Cardiac muscle cell (in vitro differentiated cells and primary cell): ENCODE measurements at places on chromosomes 6 and 20.

GRCh38 chr6:34317172-34317477 lies 68.3 kb upstream of the SMIM29 start:
- no peak for DNase-seq

DNA sequence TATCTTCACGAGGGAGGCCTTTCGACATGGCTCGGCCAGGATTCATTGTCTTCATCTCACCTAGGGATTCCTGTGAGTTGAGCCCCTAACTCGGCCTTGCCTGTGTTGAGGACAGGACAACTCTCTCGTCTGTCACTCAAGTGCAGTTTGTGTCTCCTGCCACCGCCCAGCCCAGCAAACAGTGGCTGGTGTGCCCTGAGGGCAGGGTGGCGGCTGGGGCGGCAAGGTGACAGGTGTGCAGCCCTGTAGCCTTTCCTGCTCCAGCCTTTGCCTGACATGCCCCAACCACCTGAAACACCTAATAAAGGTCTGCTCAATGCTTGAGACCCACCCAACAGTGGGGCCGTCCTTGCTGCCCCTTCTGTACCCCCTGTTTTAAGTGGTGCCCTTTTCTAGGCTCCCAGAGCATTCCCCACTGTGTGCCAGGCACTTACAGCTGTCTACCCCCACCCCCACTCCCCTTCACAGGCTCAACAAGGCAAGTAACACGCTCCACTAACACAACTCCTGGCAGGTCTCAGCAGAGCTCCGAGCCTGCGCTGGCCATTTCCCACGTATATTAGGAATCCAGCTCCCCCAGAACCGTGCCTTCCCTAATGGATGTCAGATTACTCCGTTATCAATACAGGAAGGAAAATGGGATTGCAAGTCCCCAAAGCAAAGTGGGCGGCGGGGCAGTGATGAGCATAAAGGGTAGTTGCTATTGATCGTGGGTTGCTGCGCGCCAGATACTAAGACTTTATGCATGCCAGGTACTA lies 17.7 kb downstream of the GFRA4 start:
- no peak for DNase-seq

DNA sequence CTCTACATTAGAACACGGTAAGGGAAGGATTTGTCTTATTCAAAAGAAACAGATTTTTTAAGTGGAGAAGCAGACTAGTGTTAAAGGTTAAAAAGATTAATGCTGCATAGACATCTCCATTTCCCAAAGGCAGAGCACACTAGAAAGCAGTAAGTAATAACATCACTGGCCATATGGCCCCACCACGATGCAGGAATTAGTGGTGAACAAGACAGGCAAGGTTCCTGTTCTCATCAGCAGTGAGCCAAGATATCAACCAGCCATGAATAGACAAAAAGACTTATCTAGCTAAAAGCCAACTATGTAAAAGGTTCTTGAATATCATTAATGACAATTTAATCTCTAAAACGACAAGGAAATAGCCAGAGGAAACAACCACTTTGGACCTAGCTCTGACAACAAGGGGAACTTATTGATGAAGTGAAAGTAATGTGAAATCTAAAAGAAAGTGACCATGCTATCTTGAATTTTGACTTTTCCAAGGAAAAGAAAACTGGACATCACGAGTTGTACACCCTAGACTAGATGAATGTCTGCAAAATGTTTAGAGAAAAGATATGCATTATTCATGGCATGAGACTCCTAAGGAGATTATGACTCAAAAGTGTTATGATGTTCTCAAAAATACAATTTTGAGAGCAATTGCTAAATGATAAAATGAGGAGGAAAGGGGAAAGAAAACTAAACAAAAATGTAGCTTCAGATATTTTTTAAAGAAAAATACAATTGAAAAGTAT lies 157.9 kb upstream of the STXBP5 start:
- peak; percentile 28 for DNase-seq

DNA sequence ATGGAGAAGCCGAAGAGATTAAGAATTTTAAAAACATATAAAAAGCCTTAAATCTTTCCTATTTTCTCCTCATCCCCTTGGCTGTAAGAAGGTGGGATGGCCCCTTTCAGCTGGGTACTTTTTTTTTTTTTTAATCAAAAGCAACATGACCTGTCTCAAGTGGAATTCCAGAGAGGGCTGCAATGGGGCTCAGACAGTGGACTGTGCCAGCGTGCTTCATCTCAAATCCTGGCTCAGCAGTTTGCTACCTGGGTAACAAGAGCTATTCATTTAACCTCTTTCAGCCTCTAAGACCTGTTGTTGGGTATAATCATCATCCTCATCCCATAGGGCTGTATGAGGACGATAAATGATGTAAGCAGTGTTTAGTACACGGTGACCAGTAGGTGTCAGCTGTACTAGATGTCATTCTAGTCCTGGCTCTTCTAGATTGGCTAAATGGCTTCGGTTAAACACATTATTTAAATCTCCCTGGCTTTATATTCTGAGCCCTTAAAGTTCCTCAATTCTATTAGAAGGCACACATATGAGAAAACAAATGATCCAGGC lies 6.9 kb upstream of the PPP1R3G start:
- DNase-seq = no peak

- DNase-seq = peak; percentile 35
These were observed 93.2 kb downstream of the DLGAP4 start for GRCh38 chr20:36399147-36399968.

- no peak for DNase-seq
These were observed 52.1 kb upstream of the PLCB1 start for GRCh38 chr20:8079976-8080375.

GRCh38 chr20:39044501-39044900 lies 82.4 kb downstream of the DHX35 start:
- DNase-seq = no peak

GRCh38 chr20:53565254-53565653 lies 28.4 kb downstream of the ZNF217 start:
- DNase-seq = no peak

GRCh38 chr6:87968435-87969278 lies 79.0 kb upstream of the SPACA1 start:
- DNase-seq = peak; percentile 56

- no peak for DNase-seq
These were observed 78.6 kb upstream of the SLC22A16 start for GRCh38 chr6:110554966-110555460.

- no peak for DNase-seq
These were observed 55.8 kb downstream of the KIF6 start for GRCh38 chr6:39669207-39669972.

DNA sequence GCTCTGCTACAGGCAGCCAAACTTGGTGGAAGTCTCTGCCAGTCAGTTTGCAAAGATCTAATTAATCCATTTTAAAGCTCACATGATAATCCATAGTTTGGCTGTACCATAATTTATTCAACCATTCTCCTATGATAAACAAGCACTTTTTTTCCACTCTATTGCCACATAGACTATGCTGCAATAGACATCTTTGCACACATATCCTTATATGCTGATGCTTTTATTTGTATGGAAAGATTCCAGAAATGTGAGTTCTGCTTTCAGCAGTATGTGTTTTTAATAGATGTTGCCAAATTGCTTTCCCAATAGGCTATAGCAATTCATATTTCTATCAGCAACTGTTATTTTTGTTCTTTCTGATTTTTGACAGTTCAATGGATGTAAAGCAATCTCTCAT lies 628.0 kb downstream of the KIF16B start:
- DNase-seq = no peak

DNA sequence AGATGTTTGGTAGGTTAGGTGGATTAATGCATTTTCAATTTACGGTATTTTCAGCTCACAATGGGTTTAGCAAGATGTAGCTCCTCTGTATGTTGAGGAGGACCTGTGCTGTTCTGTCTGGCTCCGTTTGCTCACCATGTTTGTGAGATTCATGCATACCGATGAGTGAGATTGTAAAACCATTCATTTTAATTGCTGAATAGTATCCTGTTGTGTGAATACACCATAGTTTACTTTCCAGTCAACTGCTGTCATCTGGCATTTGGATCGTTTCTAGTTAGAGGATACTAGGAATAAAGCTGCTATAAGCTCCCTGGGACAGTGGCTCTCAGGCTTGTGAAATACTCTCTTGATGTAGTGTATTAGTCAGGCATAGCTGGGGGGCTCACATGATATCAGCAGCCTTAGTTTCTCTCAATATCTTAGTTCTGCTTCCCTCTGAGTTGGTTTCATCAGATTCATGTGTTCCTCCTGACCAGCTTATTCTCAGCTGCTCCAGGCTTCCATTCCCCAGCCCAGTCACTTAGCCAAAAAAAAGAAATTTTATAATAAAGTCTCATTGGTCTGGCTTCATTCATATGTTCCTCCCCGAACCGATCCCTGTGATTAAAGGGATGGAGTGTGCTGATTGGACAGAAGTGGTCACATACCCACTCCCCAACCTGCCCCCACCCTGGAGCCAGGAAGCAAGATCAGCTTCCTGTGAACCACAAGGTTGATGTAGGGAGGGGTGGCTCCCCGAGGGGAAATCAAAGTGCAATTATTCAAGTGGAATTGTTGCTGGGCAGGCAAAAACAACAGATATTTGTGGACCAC lies 10.9 kb upstream of the B4GALT5 start:
- no peak for DNase-seq

DNA sequence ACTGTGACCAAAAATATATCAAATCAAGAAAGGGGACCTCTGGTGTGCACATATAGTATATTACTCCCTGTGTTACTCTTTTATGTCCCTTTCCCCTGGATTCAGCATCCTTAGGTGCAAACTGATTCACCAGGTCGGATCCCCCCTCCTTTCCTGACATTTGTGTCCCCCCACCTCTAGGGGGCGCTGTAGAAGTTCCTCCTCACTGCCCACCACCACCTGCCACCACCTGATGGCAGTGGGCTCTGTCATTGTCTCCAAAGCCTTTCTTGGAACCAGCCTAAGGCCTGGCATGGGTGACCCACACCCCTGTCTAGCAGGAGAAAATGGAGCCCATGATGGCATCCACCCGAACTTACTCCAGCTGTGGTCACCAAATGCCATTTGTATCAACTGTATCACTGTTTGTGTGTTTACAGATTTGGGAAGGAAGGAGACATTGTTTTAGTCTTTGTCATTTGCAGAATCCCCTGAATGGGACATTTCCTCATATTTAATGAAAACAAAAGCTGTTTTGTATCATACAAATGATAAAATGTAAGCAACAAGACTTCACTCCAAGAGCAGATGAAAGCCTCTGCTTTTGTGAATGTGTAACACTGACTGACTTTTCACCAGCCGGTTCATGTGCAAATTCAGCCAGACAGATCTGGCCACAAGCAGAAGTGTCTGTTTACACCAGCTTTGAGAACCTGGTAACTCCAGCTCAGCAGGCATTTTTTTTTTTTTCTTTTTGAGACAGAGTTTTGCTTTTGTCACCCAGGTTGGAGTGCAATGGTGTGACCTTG lies 66.2 kb downstream of the ARMC2 start:
- DNase-seq = no peak

GRCh38 chr6:12962987-12963386 lies 246.4 kb downstream of the PHACTR1 start:
- DNase-seq = peak; percentile 52

DNA sequence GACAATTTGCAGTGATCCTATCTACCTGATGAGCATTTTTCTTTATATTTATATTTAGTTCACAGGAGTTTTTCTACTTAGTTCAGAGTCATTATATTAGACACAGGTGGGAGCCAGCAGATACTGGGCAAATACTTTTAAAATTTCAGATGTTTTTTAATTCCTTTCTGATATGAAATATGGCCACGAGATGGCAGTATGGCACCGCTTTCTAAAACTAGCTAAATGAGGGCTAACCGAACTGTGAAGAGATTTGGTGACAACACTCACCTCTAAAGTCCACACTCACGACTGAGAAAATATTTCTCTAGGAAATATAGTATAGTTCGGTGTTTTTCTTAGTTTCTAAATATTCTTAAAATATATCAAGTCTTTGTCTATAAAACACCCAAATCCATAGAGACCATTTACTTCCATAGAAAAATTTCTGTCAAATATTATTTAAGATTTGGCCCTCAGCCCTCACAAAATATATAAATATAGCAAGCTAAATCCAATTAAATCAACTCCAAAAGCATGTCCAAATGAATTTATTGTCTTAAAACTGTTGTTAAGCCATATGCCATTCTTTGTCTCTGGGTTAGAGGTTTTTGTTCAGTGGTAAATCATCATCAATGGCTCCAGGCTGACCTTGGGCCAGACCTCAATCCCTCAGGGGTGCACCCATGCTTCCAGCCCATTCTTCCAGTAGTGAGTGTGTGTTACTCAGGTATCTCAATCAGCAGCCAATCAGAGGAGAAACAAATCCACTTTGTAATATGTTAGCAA lies 63.6 kb downstream of the HUS1B start:
- peak; percentile 77 for DNase-seq

- no peak for DNase-seq
These were observed 57.8 kb downstream of the SLC22A23 start for GRCh38 chr6:3398755-3399696.

DNA sequence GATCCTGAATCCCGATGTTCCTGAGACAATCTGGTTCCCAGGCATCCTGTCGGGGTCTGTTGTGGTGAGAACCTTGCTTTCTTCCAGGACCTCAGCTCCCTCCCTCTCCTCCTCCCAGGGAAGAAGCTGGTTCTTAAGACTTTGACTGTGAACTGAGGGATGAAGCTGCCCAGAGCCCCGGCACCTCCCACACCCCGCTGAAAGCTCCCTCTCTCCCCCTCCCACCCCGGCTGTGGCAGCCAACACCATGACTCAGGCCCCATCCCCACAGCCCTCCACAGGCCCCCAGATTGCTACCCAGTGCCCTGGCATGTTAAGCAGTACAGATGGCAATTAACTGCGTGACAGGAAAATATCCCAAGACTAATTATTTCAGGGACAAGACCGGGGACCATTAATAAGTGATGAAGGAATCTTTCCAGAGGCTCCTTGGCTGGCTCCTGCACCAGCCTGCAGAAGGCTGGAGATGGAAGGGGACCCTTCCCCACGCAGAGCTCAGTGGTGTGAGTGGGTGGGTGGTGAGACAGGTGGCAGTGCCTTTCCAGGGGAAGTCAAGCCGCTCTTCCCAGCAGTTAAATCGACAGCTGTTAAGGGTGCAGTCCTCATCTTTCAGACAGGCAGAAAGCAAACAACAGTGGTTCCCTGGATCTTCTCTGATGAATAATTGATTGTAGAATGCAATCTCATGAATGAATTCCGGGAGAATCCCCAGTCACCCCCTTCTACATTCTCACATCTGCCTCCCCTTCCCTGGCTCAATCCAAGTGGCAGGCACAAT lies 237.9 kb downstream of the LRFN2 start:
- no peak for DNase-seq
